Natural killer cell treated with Interleukin-12 subunit alpha and Interleukin-12 subunit beta and Interleukin-15 and Interleukin-18, amount 100 ng/mL, for 72 hours (primary cell): ENCODE measurements at places on chromosomes 4 and X. TPM values are rescaled to one million over a fixed set of nuclear protein-coding genes. Genes with fewer than 3 reads are reported as not detected.

The HSFX1 gene
- total RNA-seq = 0.33 TPM

The PRMT9 gene
- total RNA-seq = 11.8 TPM

DNA sequence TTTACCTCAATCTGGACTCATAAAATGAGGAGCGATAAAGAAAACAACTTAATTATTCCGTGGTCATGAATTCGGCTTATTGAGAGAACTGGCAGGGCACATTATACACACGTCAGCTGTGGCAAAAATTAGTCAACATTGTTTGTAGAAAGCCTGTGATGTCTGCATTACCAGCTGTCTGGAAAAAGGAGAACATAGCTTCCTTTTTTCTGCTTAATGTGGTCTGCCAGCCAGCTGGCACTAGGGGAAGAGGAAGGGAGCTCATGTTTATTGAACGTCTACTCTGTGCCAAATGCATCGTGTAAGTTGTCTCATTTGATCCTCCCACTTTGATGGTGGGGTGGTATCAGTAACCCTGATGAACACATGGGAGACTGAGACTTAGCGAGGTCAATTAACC, 367.6 kb downstream of the ARHGAP24 start:
- H3K4me1 ChIP-seq = no peaks in the 10 kb centered on the region
- H3K27ac ChIP-seq = no peak overlapping the region
- DNase-seq = no peak
- H3K27me3 ChIP-seq = no peaks in the 10 kb centered on the region

The STK26 gene
- 41.6 TPM for total RNA-seq

DNA sequence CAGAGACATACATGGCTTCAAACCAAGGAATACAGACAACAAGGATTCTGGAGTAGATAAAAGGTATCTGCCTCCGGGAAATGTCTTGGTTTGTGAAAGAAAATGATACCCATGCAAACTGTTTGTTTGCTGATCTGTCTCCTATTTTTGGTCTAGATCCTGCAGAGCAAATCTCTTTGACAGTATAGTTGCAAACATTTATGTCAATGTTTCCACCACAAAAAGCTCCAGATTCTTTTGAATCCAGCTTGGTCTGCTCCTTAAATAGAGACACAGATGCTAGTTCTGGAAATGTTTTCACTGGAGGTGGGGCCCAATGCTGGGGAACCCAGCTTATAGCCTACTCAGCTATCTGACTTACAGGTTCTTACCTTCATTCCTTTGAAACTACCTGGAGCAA, 119.7 kb downstream of the ATG4A start:
- no peaks in the 10 kb centered on the region for H3K36me3 ChIP-seq
- H3K27me3 ChIP-seq = peaks cover 23% of the 10 kb centered on the region
- no peak for DNase-seq
